ENCODE measurements at places on chromosomes 6 and 20.

DNA sequence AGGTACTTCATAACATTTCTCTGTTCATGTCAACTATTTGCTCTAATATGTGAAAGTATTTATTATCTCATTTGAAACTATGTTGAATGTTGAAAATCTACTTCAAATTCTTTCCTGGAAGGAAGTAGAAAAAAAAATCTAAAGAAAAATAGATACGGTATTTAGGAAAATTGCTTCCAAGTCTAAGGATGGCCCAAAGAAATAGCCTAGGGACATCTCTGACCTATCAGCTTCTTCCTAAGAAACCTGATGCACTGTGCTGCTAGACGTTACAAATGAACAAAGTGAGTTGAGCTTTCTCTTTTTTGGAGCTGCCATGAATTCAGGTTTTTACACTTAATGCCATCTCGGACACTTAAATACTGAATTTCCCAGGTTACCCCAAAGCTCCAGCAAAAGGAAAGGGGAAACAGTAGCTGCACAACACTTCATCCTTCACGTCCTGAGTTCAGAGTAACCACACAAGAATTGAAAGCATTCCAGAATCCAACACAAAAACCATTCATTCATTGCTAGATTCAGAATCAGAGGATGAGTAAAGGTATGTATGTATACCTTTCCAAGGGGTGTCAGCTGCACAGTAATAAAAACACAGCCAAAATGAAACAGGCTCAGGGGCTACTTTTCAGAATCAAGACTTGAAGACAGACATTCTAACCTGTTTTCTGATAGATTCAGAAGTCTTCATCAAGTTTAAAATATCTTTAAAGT lies 7.9 kb downstream of the RMND1 start:
- DNase-seq: no peak

GRCh38 chr6:28303570-28303969 lies 22.2 kb downstream of the PGBD1 start:
- DNase-seq: no peak

DNA sequence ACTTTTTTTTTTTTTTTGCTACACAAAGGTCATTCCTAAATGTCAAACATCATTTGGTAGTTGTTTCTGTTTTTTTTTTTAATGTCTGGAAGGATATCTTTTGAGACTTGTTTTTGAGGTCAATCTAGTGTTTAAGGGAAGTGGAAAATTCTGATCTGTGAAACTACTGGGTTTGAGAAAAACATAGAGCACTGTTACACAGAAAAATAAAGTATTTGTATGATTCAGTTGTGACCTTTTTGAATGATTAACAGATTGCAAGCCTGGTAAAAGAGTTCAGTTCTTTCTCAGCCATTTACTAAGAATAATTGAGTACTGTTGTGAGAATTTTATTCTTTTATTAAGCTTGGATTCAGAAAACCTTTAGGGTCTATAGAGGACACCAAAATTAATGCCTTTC lies 276.7 kb downstream of the ADGRB3 start:
- DNase-seq: no peak

- DNase-seq: no peak
Observed at GRCh38 chr20:50267041-50267865, 76.6 kb downstream of the CEBPB start.

DNA sequence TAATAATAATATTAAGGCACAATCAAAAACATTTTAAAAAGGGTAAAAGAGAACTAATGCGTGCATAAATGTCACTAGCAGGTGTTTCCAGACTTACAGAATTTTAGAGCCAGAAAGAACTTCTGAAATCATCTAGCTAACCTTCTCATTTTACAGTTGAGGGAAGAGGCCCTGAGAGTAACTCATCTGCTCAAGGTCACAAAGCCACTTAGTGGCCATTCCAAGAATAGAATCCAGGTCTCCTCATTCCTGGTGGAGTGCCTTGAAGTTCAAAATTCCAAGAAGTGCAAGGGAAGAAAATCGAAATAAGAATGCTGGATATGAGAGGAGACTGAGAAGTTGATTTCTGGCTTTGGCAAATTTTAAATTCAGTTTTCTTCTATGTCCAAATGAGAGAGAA lies 3.2 kb upstream of the KIAA0408 start:
- no peak for DNase-seq

GRCh38 chr20:16975682-16976081 lies 227.5 kb downstream of the OTOR start:
- no peak for DNase-seq

DNA sequence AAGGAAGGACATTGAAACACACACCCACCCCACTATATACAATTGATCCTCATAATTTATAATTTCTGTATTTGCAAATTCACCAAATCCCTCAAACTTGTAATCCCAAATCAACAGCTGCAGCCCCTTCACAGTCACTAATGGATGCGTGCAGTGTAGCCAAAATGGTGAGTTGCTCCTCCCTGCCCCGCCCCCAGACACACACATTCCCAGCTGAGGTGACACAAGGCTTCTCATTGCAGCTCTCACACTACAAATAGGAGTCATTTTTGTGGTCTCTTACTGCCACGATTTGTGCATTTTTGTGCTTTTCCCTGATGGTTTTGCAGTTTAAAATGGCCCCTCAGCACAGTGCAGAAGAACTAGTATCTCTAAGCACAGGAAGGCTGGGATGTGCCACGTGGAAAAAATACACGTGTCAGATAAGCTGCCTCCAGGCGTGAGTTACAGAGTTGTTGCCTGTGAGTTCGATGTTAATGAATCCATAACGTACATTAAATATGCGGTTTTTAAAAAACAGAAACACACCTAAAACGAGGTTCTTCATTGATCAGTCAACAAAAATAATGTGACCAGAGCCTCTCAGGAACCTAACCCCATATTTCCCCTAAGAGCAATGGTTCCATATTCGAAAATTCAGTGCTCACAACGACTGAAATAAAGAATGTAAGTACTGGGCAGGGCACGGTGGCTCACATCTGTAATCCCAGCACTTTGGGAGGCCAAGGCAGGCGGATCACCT lies 8.2 kb downstream of the ATP9A start:
- DNase-seq: no peak

GRCh38 chr6:6320901-6321300 lies 439 bp upstream of the F13A1 start:
- DNase-seq: no peak

GRCh38 chr6:32406857-32407256 lies at the start of gene BTNL2:
Gene BTNL2, minus strand, starts transcription at chr6:32407181. Its CDS starts 58 bp downstream, at chr6:32407123.
- no peak for DNase-seq

DNA sequence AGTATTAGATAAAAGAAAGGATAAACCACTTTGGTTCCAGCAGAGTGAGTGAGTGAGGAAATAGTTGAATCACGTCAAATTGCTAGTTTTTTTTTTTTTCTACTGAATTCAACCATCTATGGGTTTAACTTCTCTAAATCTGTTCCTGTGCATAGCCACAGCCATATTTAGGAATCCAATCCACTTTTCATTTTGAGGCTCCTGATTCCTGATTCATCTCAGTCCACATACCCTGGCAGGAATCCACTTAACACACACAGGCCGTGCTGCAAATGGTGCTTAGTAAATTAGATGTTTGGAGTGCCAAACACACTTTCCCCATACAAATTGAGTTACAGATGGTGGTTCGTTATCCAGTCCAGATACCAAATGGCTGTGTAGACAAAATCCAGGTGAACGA lies 220.3 kb downstream of the ALDH8A1 start:
- no peak for DNase-seq

DNA sequence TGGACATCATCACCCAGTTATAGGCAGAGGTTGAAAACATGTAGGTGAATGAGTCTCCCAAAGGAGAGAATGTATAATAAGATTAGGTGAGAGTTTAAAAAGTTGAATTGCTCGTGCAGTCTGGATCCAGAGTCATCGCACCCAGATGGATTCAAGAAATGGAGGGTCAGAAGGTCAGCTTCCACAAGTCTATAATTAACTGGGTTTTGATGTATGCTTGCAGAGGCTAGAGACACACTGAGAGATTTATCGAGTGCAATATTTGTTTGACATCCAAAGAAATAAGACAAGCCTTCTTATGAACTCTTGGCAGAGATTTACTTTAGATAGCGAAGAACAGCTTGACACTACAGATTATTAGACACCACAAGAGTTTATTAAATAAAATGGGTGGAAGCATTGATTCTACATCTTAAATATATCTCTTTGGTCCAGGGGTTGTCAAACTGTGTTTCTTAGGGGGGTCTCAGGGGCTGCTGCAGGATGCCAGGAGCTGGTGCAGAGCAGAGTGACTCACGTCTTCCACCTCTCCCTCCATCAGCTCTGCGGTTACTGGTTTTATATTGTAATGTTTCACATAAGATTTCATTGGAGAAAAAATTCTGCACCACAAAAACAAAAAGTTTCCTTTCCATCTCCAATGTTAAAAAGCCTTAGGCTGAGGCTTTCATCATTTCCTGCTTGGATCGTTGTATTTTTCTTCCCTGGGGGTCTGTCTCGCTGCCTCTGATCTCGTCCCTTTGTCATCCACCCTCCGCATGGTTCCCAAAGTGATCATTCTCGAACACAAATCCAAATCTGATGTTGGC lies 176.2 kb upstream of the AHI1 start:
- DNase-seq: no peak

GRCh38 chr20:64009811-64010387 lies 26.1 kb upstream of the C20orf204 start:
- no peak for DNase-seq

GRCh38 chr6:31246051-31246521 lies 25.8 kb downstream of the HLA-C start:
- no peak for DNase-seq

DNA sequence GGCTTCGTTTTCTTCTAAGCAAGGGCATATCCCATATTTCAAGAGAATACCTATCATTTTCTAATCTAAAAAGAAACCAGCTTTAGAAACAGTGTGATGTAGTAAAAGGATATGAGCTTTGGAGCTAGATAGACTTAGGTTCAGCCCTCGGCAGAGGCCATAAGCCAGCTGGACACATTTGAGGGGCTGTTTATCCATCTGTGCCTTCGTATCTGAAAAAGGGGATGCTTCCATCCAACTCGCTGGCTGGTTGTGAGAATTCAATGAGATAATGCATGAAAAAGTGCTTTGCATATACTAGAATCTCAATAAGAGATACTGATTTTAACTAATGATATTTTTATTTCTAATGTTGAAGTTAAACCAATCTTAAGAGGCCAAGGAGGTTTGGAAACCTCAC lies 58.0 kb downstream of the PRL start:
- no peak for DNase-seq

- DNase-seq: no peak
Observed at GRCh38 chr6:43915986-43916923, 146.2 kb downstream of the VEGFA start.

GRCh38 chr6:156686995-156687788 lies 90.0 kb upstream of the ARID1B start:
- DNase-seq: peak; percentile 80

DNA sequence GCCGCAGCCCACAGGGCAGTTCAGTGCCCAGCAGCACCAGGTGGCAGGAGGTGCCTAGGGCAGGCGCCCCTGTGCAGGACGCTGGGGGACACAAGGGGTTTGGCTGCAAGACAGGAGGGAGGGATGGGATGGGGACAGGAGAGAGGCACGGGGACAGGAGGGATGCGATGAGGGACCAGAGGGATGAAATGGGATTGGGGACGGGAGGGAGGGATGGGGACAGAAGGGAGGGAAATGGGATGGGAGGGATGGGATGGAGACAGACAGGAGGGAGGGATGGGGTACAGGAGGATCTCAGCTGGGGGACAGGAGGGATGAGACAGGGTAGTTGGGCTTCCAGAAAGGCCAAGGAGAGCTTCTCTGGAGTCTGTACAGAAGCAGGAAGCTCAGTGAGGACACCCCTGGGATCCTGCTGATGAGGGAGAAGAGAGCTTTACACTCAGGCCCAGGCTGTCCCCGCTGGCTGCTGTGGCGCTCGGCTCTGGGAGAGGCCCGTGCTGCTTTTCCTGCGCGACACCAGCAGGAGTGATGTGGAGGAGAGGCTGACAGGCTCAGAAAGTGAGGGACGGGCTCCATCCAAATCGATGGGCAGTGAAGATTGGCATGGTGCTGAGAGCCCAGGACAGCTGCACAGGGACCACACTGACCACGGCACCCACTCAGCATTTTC lies 400.8 kb downstream of the SMOC2 start:
- DNase-seq: no peak

- no peak for DNase-seq
Observed at GRCh38 chr20:62155428-62156253, 12.1 kb downstream of the SS18L1 start.

- DNase-seq: no peak
Observed at GRCh38 chr20:48159145-48160008, 374.1 kb upstream of the SULF2 start.

DNA sequence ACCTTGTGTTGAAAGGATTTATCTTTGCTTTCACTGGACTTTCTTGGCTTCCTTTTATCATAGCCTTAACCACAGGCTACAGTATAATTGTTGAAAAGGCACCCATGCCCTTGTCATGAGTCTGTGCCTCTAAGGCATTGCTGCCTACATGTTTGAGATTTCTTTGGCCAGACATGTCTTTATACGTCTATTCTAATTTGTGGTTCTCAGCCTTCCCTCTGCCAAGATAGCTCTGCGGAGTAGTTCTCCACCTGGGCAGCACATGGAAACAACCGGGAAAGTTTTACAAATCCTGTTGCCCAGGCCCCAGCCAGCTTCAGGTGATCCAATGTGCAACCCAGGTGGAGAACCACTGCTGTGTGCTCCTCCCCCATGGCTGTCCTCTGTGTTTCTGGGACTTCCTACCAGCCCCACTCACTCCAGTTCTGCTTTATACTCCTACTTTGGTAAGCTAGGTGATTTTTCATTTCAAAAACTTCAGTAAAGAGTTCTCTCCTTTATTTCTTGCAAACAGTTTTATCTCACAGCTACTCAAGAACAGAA lies 159.6 kb upstream of the MYLIP start:
- no peak for DNase-seq

GRCh38 chr20:41095110-41095969 lies 42.0 kb upstream of the PLCG1 start:
- DNase-seq: no peak

GRCh38 chr6:41164551-41165120 lies 1.7 kb upstream of the TREM2 start:
- DNase-seq: no peak

- DNase-seq: no peak
Observed at GRCh38 chr6:15254070-15254975, 8.5 kb downstream of the JARID2 start.

DNA sequence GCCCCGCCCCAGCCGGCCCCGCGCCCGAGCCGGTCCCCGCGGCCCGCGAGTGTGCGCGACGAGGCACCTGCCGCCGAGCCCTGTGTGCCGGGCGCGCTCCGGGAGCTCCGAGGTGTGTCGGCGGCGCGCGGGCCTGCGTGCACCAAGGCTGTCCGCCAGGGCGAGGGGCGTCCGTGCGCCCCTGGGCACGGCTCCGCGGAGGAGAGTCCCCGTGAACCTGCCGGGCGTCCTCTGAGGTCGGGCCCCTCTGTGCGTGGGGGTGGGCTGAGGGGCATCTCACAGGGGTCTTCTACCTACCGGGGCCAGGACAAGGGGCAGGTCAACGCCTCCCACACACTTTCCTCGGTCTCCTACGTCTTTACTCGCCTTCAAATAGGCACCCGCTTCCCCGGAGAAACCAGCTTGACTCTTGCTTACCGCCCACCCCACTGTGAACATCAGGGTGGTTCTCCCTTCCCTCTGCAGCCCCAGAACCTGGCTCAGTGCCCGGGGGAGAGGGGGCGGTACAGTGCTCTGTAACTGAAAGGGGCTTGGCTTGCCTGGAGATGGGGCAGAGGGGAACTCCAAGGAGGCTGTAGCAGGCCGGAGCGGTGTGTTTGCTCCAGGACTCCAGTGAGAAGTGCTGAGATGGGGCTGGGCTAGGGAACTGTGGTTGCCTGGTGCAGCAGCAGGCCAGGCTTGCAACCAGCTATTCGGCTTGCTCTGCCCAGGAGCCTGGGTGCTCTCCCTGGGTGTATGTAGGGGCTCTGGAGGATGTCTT lies at the start of gene SAMD10:
Gene SAMD10 (minus strand): TSS at position 86 of the 760 bp plus-strand sequence. CDS start 175 bp downstream, outside the sequence.
- peak; percentile 76 for DNase-seq

GRCh38 chr6:129280749-129281148 lies 397.8 kb downstream of the LAMA2 start:
- no peak for DNase-seq

Data from ecto neural progenitor cell (in vitro differentiated cells).